Activated CD8-positive, alpha-beta memory T cell treated with anti-CD3 and anti-CD28 coated beads for 4 hours (primary cell): ENCODE measurements at places on chromosomes 6 and 20.

DNA sequence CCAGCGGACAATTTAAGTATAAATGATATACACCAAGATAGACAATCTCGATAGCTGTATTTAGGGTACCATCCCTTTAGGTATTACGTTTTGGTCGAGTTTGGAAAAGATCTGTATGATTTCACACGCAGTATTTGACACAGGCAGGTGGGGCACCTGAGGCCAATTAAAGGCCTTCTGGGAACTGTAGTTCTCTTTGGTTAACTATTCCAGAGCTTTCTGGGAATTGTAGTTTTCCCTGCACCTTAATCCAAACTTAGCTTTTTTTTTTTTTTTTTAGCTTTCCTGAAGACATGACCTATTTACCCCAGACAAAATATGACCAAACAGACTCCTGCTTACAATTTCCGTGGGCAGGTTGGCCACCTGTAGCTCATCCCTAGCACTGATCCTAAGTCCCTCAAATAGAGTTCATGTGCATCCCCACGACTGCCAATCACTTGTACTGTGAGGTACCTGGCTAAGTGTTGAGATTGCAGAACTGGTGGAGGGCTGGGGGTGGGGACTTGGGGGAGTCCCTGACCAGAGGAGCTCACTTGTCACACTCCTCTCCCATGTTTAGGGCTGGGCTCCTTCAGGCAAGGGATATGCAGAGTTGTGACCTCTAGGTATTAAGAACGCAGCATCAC lies 999 bp upstream of the EHMT2 start:
- no peak for DNase-seq

DNA sequence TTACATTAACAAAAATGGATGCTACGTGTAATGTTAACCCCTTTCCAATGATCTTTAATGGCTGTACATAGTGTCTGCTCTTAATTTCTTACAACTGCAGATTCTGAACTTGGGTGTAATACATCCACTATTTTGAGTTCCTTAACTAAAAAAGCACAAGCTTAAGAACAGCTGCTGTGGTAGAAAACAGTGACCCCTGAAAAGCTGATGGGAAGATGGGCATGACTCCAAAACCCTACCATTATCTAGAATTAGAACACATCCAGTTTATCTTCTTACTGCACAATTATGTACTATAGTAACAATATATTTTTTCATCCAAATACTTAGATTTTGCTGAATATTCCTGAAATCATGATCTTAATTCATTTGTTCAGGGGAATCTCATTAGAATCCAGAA lies 49.3 kb downstream of the LYRM4 start:
- no peak for DNase-seq

GRCh38 chr6:169865346-169866139 lies 114.1 kb downstream of the ERMARD start:
- no peak for DNase-seq

DNA sequence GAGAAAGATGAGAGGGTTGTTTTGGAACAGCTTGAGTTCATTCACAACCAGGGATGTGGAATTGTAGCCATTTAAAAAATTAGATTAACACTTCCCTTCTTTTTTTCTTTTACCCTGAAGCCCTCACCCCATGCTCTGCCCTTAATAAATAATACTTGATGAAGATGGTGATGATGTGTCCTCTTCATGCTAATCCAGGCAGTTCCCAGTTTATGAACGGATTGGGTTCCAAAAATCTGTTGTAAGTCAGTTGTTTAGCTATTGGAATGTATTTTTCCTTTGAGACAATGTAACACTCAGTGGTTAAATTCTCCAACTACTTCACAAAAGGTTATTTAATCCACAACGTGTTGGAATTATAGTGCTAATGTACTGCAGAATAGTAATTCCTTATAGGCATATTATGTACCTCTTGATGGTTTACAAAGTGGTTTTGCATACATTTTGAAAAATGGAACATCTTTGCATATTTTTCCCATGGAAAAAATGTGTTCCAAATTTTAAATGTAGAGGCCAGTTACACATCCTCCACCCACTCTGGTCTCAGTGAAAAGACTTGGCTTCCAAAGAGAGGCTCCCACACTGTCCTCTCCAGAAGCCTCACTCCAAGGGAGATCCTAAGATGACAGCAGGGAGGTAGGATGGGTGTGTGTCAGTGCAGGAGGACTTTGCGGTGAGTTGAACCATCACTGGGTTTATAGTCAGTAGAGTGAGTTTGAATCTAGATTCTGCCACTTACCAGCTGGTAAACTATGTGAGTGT lies 45.8 kb upstream of the CEP162 start:
- no peak for DNase-seq

GRCh38 chr6:72636215-72636614 lies 14.4 kb downstream of the KCNQ5 start:
- no peak for DNase-seq

- no peak for DNase-seq
Measured at GRCh38 chr6:158002951-158003853, 21.5 kb downstream of the SYNJ2 start.

GRCh38 chr6:29737707-29738630 lies 14.7 kb downstream of the HLA-F start:
- peak; percentile 41 for DNase-seq

GRCh38 chr6:167290786-167291622 lies at the start of gene UNC93A:
UNC93A (plus strand) TSS chr6:167291315; CDS start chr6:167291490, 175 bp downstream.
- no peak for DNase-seq

DNA sequence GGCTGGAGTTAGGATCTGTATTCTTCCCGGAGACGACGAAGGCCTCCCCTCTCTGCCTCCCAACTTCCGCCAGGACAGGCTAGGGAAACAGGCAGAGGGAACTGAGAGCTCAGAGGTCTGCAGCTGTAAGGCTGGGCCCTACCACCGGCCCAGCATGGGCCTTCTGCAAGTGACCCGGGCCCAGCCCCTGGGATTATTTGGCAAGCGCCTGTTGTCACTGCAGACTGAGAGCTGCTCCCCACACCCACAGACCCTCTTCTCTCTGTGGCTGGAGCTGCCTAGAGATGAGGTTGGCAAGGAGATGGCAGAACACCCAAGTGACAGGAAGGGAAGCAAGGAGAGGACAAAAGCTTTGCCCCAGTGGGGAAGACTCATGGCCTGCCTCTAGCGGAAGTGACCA lies 212.6 kb downstream of the ZDHHC14 start:
- DNase-seq, result no peak
